ENCODE measurements at places on chromosomes 7 and 10.

DNA sequence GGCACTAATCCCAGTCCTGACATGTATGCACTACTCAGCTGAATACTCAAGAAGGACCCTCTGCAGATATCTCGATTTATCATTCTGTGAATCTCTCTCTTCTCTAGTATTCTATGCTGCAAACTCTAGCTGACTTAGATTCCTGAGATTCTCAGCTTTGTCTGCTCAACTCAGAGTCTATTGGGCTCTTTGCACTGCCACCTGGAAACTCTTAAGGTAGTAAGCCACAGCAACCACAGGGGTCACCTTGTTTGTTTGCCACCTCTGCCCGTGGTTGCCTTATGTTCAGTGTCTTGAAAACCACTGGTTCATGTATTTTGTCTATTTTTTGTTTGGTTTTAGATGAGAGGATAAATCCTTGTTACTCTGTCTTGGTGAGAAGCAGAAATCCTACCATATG is 72.9 kb downstream of the SP8 start:
- DNase-seq, result no peak

GRCh38 chr7:2643386-2644219 is 11.8 kb downstream of the TTYH3 start:
- no peak for DNase-seq

DNA sequence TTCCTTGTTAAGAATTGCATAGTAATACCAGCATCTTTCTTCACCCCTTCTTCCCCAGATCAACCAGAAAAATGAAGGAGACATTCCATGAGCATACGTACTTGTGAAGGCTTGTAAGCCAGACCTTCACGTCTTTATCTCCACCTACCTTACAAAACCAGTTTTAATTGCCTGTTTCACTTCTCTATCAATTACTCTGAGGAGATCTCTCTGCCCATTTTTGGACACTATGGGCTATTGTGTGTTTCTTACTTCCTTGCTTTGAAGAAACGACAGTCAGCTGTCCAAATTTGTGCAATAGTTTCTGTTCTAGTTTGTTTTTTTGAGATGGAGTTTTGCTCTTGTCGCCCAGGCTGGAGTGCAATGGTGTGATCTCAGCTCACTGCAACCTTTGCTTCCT is 349.7 kb upstream of the MBL2 start:
- no peak for DNase-seq

DNA sequence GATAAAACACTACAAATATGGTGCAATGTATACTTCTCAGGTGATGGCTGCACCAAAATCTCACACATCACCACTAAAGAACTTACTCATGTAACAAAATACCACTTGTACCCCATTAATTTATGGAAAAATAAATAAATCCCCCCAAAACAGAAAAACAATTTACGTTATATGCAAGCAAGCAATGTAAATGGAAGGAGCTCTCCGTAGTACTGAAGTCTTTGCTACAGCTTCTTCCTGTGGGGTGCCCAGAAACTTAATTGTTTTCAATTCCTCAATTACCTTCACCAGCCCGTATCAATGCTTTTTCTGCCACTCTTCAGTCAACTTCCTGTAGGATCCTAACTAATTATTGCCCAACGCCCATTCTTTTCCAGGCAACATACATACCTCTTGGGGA is 138.1 kb downstream of the RELN start:
- no peak for DNase-seq

GRCh38 chr7:57245206-57245605 is 113.0 kb upstream of the ZNF479 start:
- no peak for DNase-seq

GRCh38 chr10:42972946-42973345 is 103.9 kb upstream of the RET start:
- no peak for DNase-seq

GRCh38 chr10:57905010-57905409 is 362.7 kb downstream of the IPMK start:
- no peak for DNase-seq

GRCh38 chr10:114678820-114679219 is 20.7 kb upstream of the ABLIM1 start:
- no peak for DNase-seq

- no peak for DNase-seq
Measured at GRCh38 chr7:43649755-43650274, 66.9 kb downstream of the STK17A start.

DNA sequence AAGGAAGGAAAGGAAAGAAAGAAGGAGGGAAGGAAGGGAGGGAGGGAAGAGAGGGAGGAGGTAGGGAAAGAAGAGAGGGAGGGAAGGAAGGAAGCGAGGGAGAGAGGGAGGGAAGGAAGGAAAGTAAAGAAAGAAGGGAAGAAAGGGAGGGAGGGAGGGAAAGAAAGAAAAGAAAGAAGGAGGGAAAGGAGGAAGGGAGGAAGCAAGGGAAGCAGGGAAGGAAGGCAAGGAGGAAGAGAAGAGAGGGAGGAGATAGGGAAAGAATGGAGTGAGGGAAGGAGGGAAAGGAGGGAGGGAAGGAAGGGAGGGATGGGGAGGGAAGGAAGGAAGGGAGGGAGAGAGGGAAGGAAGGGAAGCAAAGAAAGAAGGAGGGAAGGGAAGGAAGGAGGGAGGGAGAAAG is 65.8 kb downstream of the MAP3K8 start:
- no peak for DNase-seq

GRCh38 chr7:155676052-155676451 is 31.6 kb downstream of the RBM33 start:
- DNase-seq, result no peak

DNA sequence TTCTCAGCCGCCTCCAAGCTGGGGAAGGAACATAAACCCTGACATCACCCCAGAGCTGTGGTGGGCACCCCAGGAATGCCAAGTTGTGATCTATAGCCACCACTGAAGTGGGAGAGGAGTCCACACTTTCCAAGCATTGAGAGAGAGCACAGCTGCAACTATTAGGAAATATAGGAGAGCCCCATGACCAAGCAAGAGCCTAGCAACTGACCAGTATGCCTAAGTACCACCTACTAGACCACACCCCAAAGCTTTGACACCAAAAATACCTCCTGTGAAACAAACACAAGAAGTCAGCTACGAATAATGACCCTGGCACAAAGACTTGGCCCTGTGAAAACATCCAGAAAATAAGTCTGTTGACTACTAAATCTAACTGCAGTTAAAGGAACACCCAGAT is 804.1 kb upstream of the IGFBP3 start:
- no peak for DNase-seq

DNA sequence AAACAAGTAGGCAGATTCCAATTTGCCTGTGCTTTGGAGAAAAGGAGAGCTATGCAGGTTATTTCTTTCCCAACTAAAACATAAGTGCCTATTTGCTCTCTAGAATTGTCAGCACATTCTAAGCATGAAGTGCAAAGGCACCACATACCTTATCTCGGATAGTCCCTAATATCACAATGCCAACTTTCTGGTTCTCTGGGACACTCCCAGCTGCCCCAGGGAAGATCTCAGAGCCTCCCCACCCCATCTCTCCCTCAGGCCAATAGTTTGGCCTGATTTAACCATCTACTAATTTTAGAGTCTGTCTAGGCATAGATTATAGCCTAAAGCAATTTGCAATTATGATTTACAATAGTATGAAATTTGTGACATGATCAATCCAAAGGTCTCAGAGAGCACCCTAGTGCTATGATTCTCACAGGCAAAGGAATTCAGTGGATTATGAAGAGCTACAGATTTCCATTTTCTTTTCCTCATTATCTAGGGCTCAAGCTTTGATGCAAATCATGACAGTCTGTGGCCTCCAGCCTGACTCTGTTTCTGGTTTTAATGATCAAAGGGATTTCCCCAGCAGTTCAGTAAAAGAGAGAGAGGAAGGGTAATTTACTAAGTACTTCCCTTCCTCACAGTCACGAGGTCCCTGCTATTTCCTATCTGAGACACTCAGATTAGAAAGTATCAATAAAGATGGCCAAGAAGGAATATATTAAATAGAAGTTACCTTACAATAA is 29.0 kb upstream of the IL6 start:
- DNase-seq, result no peak

DNA sequence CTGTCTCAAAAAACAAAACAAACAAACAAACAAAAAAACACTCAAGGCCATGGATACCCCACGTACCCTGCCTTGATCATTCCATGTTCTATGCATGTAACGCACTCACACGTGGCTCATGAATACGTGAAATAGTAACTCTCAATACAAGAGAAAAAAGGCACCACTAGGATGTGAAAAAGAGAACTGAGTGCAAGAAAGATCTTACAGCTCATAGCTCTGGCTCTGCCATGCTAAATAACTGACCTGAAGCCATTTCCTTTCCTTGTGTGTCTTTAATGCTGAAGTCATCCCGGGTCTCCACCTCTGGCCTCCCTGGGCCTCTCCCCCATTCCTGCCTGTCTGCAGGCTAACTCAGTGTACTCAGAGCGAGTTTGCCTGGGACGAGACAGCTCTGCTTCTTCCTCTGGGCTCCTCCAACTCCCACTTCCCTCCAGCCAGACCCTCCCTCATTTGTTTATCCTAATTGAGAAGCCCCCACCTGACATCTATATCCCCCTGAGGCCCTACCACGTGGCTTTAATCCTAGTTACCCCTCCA is 117.3 kb downstream of the PRPF18 start:
- no peak for DNase-seq

DNA sequence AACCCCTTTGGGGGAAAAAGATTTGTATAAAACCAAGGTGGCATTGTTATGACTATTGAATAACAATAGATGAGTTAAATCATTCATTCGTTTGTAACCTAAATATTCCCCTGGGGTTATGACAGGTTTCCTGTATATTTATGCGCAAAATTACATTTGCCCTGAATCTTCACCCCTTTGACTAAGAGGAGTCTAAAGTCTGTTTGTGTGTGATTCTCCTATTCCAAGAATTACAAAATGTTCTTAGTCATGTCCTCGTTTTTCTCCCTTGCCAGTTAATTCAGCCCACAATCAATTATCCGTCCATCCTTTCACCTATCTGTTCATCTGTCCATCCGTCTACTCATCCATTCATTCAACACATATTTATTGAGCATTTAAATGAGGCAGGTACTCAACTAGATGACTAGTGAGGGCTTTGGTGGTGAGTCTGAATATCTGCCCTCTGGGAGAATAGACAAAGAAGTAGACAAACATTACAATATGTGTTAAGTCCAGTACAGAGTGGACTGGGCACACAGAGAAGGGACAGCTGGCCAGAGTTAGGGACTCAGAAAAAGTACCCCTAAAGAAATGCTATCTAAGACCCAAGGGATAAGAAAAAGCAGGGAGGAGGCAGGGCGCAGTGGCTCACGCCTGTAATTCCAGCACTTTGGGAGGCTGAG is 35.6 kb upstream of the TCF7L2 start:
- no peak for DNase-seq

DNA sequence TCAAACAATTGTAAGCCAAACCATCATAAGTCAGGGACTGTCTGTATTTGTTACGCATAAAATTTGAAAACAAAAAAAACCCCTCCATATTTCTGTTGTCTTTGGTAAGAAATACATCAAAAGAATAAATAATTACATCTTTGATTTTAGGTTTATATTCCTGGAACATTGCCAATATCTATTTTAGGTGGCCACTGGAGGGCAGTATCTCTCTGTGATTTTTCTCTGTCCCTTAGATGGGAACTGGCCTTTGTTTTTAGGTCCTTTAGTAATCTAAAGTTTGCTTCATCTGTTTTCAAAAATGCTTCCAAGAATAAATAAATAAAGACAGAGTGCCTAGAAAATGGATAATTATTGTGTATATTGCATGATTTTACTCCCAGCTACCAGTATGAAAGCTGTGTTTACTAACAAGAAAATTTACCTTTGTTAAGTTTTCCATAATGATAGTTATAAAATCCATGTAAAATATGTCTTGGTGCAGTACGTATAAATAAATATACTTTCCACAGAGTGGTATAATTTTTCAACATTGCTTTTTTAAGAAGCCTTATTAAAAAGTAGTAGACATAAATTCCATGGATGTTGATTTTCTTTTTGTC is 64.2 kb downstream of the PHYHIPL start:
- DNase-seq, result no peak

DNA sequence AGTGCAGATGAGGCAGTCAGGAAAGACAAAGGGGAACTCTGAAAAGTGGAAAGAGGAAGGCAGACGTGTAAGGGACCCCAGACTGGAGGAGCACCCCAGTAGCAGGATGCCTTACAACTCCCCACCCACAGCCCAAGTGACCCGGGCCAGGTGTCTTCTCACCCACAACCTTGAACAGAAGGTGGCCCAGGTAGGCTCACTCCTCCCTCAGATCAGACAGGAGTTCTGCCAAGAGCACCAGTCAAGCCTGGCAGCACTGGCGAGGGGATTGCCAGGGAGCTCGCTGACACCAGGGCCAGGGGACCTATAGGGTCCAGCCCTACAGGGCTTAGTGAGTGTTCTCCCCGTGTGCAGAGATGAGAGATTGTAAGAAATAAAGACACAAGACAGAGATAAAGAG is 27.1 kb upstream of the LMBR1 start:
- DNase-seq, result no peak

GRCh38 chr7:51121036-51121790 is 195.4 kb downstream of the COBL start:
- no peak for DNase-seq

- DNase-seq, result no peak
Measured at GRCh38 chr7:115410972-115411686, 489.2 kb downstream of the MDFIC start.

DNA sequence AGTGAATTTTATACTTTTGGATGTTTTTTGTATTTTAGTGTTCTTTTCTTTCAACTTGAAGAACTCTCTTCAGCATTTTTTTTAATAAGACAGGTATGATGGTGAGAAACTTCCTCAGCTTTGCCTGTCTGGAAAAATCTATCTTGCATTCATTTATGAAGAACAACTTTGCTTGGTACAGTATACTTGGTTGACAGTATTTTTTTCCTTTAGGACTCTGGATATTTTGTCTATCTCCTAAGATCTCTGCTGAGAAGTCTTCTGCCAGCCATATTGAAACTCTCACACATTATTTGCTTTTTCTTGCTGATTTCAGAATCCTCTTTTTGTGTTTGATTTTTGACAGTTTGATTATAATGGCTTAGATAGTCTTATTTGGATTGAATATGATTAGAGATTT is 405.0 kb upstream of the GHITM start:
- DNase-seq, result no peak

DNA sequence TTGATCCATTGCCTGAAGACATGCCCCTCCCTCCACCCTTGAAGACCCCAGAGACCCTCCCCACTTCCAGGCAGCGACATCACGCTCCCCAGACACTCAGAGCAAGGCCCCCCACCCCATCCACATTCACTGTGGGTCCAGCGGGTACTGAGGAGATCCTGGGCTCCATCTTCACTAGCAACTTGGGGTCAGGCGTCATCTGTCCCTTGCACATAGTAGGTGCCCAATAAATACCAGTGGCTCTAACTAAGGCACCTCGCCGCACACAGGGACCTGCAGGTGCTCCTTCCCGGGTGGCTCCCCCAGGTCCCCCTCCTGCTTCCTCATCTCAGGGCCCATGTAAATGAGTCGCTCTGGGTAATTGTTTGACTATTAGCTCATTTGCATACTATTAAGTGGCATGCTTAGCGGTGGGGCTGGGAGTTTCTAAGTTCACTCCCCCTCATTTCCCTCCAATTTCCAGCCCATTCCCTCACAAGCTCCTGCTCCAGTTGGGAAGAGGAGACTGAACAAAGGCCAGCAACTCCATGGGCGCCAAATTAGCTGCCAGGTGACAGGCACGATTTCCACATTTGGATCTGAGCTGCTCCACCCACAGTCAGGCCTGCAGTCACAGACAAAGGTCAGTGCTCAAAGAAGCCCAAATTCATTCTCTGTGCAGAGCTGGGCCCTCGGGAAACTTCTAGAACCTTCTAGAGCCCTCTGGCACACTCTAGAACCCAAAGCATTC is 29.7 kb downstream of the EBF3 start:
- no peak for DNase-seq

GRCh38 chr10:33355274-33355673 is 20.8 kb upstream of the NRP1 start:
- no peak for DNase-seq
